Sigmoid colon (tissue), 7 donors: ENCODE measurements at places on chromosomes 3 and 15. TPM values are rescaled to one million over a fixed set of nuclear protein-coding genes. Genes with fewer than 3 reads are reported as not detected.

ATP8B4 gene
- 5.9 TPM for total RNA-seq

SH2D7 gene
- not detected for total RNA-seq

HEMK1 gene
- 13.3 TPM for total RNA-seq

C3orf20 gene
- not detected for total RNA-seq

FANCD2OS gene
- total RNA-seq = not detected

C2CD4A gene
- total RNA-seq = not detected

COL6A5 gene
- not detected for total RNA-seq

PEX11A gene
- total RNA-seq = 16.5 TPM

RBPMS2 gene
- 23.9 TPM for total RNA-seq

DNA sequence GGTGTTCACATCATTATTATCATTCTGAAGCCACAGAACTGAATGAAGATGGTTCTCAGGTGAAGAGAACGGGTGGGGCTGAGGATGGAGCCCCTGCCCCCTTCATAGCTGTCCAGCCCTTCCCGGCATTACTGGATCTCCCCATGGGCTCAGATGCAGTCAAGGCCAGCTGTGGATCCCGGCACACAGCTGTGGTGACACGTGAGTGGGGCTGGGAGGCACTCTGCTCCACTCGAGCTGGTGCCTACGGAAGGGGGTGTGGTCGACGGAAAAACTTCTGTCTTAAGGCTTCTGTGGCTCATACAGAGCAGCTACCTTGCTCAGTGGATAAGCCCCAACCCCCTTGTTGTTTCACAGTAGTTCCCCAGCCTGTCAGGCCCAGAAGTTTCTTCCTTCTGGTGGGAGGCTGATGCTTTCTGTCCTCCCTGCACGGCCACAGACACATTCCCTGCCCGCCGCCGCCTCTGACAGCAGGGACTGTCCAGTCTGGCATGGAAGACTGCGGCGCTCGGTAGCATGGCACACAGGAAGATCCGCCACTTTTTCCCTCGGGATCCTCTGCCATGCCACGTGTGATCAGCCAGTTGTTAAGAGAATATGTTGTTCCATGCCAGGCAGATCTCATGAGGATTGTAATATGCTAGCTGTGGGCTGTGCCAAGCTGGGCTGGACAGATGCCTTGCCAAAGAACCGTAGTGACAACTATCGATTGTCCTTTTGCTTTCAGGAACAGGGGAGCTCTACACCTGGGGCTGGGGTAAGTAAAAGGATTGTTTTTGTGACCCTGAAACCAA lies 5.8 kb downstream of the RCCD1 start:
- no peak overlapping the region for H3K4me3 ChIP-seq
- H3K36me3 ChIP-seq = peaks cover 37% of the 10 kb centered on the region
- peak overlapping the region; percentile 69 for H3K27ac ChIP-seq
- H3K27me3 ChIP-seq = no peaks in the 10 kb centered on the region
- peaks cover 47% of the 10 kb centered on the region for H3K4me1 ChIP-seq
- DNase-seq = no peak

GRCh38 chr3:80232760-80233159 lies 465.0 kb upstream of the ROBO1 start:
- no peak overlapping the region for H3K27ac ChIP-seq
- no peaks in the 10 kb centered on the region for H3K4me1 ChIP-seq
- H3K27me3 ChIP-seq = no peaks in the 10 kb centered on the region
- DNase-seq = no peak

DNA sequence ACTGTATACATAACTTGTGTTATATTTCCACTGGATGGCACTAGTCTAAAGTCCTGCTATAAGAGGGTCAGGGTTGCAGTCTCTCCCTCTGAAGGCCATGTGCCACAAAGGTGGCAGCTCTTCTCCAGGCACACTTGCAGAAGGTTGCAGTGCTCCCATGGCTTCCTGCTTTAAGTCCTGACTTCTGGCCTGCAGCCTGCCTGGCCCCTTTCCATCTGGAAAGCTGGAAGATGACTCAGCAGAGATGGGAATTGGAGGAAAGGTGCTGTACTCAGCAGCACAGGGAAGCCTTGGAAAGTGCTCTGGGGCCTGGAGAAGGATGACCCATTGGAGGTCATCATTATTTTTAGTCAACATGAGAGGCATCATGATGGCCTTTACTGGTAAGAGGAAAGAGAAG lies 40.9 kb upstream of the MRPL3 start:
- peak; percentile 84 for DNase-seq
- H3K36me3 ChIP-seq = no peaks in the 10 kb centered on the region
- no peaks in the 10 kb centered on the region for H3K4me1 ChIP-seq

- no peak within 1 kb of the TSS for H3K27ac ChIP-seq
- no peak for DNase-seq
- no peaks in the 10 kb centered on the region for H3K36me3 ChIP-seq
- no peaks in the 10 kb centered on the region for H3K27me3 ChIP-seq
Observed at GRCh38 chr3:130345487-130346079, at the start of gene COL6A5. TSS of gene COL6A5 (plus strand) at chr3:130345672. CDS start at chr3:130373639, 27,967 bp downstream.

- H3K4me1 ChIP-seq = no peaks in the 10 kb centered on the region
- no peak for DNase-seq
- no peaks in the 10 kb centered on the region for H3K36me3 ChIP-seq
- no peak overlapping the region for H3K4me3 ChIP-seq
- H3K27ac ChIP-seq = no peak overlapping the region
Observed at GRCh38 chr15:77196381-77196780, 125.5 kb upstream of the TSPAN3 start.

GRCh38 chr3:161082063-161082462 lies 23.1 kb downstream of the B3GALNT1 start:
- H3K36me3 ChIP-seq = no peaks in the 10 kb centered on the region
- no peaks in the 10 kb centered on the region for H3K27me3 ChIP-seq

DNA sequence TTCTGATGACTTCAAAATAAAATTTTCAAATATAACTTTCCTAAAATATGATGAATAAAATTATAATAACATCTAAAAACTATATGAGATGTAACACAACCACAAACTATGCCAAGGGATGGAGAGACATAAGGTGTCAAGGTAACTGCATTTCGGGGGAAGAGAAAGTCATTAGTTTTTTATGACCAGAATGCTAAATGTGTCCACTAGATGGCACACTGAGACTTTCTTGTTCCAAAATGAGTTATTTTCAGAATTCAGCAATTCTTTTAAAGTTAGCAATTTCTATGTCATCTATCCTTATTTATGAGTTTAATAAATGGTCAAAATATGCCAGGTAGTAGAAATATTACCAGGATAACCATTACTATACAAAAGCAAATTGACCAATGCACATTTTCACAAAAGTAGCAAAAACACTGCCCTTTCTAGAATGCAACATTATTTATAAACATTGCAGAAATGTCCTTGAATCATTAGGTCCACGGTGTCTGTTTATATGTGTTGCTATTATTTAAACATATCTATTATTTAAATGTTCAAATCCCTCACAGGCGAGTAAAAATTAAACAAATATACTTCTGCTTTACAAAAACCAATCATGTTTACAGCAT lies 374.2 kb downstream of the PLCL2 start:
- H3K4me1 ChIP-seq = no peaks in the 10 kb centered on the region
- no peaks in the 10 kb centered on the region for H3K27me3 ChIP-seq
- no peaks in the 10 kb centered on the region for H3K36me3 ChIP-seq
- no peak overlapping the region for H3K4me3 ChIP-seq
- H3K27ac ChIP-seq = no peak overlapping the region

DNA sequence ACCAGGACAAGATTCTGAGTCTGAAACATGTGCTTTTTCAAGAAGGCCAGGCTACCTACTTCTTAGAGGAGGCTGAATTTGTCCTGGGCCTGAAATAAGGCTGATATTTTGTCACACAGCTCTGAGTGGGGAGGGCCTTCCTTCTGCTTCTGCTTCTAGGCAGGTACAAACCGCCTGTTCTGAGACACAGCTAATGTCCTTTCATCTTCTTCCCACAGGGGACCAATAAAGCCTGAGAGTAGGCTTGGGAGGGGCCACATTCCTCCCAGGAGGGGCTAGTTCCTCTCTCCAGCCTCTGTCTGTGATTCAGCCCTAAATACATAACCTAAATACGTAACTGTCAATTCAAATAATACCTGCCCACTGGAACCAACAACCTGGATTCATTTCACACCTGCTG lies 34.8 kb downstream of the CRYGS start:
- no peak overlapping the region for H3K4me3 ChIP-seq
- DNase-seq = no peak
- H3K4me1 ChIP-seq = no peaks in the 10 kb centered on the region
- H3K36me3 ChIP-seq = no peaks in the 10 kb centered on the region

DNA sequence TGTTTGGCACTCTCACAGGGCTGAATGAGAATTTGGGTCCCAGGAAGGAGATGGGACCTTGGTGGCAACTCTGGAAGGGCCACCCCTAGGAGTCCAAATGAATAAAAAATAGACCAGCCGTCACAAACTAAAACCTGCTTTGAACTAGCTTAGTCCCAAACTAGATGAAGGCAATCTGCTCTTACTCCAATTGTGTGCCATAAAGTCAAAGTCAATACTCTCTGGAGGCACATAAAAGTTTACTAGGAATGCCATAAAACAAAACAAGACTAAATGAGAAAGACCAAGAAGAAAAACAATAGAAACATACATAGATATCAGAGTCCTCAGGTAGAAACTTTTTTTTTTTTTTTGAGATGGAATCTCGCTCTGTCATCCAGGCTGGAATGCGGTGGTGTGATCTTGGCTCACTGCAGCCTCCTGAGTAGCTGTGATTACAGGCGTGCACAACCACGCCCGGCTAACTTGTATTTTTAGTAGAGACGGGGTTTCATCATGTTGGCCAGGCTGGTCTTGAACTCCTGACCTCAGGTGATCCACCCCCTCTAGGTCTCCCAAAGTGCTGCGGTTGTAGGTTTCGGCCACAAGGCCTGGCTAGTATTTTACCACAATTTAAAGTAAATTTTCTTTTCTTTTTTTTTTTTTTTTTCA lies 8.1 kb downstream of the GOLGA6L2 start:
- H3K4me1 ChIP-seq = no peaks in the 10 kb centered on the region
- H3K36me3 ChIP-seq = no peaks in the 10 kb centered on the region
- no peak overlapping the region for H3K27ac ChIP-seq

DNA sequence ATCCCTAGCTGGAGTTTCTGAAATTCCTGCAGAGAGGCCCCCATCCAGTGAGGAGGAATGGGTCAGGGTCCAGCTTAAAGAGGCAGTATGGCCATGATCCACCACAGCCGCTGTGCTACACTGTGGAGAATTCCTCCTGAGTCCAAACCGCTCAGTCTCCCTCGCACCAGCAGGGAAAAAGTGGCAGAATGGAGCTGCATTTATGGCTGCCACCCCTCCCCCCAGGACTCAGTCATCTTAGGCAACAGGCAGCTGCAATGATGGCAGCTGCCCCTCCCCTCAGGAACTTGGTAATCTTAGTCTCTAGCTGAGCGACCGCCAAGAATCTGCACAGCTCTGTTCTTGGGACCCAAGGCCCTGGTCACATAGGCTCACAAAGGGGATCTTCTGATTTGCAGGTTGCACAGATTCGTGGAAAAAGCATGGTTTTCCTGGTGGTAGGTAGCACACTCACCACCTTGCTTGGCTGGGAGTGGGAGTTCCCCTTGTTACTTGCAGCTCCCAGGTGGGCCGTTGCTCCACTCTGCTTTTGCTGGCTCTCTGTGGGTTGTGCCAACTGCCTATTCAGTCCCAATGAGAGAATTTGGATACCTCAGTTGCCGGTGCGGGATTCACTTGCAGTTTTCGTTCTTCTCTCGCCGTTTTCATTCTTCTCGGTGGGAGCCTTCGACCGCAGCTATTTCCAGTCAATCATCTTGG lies 204.1 kb downstream of the STXBP5L start:
- no peaks in the 10 kb centered on the region for H3K4me1 ChIP-seq
- DNase-seq = no peak
- no peak overlapping the region for H3K27ac ChIP-seq
- H3K36me3 ChIP-seq = no peaks in the 10 kb centered on the region

GRCh38 chr15:72113347-72114031 lies 4.5 kb downstream of the MYO9A start:
- H3K36me3 ChIP-seq = no peaks in the 10 kb centered on the region
- peaks cover 58% of the 10 kb centered on the region for H3K4me1 ChIP-seq
- peak overlapping the region; percentile 28 for H3K27ac ChIP-seq
